AG10803 (cell line): ENCODE measurements at places on chromosomes 13 and 19.

DNA sequence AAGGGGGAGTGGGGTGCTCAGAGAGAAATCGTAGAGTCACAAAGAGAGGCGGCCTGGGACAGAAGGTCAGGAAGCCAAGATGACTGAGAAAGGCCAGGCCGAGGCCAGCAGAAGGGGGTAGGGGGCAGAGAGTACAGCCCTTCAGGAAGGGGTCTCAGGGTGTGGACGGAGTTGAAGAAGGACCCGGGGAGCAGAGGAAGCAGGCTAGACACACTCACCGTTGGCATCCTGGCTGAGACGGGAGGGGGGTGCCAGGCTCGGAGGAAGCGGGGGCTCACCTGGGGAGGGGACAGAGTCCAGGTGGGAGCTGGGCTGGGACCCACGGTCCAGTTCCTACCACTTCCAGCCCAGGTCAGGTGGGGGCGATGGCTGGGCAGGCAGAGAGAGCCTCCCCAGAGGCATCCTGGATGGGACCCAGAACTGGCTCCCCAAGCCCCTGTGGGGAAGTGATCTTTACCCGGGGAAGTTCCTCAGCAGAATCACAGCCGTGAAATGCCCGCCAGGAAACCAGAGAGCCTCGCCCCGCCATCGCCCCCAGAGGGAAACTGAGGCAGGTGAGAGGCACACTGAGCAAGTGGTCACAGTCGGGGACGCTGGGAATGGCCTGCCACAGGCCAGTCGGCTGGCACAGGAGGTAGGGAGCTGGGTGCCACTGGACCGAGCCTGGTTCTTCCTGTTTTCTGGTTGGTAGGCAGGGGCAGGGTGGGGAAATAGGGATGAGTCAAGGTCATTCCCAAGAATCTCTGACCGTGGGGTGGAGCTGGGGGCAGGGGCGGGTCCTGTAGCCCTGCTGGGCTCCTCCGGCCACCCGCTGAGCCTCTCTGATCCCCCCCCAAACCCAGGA is 1.4 kb downstream of the MATK start:
- no peak for DNase-seq

GRCh38 chr13:43661161-43661830 is 125.5 kb downstream of the ENOX1 start:
- DNase-seq = no peak

- DNase-seq = no peak
Measured at GRCh38 chr19:30695171-30695875, 323.1 kb downstream of the ZNF536 start.

GRCh38 chr19:19343762-19344161 is 23.1 kb downstream of the MAU2 start:
- no peak for DNase-seq

DNA sequence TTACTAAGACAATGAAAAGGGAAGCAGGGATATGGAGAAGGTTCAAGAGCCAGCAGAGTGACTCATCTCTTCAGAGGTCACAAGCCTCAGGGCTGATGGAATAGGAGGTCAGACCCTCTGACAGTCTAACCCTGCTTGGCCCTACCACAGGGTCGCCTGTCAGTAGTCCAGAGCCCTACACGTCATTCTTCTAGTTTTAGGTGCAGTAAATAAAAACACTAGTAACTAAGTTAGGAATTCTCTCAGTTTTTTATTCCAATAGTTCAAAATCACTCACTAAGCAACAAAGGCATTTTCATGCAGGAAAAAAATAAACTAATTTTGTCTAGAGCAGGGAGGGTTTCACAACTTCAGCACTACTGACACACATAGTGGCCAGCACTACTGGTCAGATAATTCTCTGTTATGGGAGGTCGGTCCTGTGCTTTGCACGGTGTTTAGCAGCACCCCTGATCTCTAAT is 27.2 kb downstream of the FOXO1 start:
- DNase-seq = peak; percentile 26

- no peak for DNase-seq
Measured at GRCh38 chr13:73177017-73177416, 118.2 kb downstream of the KLF5 start.

DNA sequence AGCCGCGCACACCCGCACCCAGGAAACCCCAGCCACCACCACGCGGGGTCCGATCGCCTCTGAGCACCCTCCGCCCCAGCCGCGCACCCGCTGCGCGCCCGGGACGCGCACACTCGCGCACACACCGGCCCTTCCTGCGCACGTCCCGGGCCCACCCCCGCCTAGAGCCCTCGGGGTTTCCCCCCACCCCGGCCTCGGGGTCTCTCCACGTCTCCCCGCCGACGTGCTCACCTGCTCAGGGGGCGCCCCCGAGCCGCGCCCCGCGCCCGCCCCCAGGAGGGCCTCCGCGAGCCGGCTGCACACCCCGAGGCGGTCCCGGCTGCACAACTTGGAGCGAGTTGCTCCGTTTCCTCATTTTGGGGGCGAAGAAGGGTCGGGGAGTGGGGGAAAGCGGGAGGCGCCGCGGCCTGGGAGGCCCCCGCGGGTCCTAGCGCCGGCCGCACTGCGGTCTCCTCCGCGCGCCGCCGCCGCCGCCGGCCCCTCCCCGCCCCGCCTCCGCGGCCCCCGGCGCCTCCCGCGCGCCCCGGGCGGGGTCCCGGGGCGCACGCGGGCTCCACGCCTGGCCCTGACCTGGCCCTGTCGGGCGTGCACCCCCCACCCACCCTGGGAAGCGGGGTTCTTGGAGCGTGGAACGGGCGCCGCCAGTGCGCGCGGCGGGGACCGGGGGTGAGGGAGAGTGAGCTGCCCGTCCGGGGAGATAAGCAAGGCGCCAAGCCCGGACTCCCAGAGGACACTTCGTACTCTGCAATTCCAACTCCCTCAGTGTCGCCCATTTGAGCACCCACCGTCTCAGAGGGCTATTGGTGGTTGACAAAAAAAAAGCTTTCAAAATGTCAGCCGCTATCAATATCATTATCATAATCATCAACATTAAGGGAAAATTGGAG is at the start of gene MATK:
Gene MATK (minus strand): TSS at position 444 of the 887 bp plus-strand sequence. CDS start 1,246 bp downstream, outside the sequence.
- DNase-seq = no peak

- DNase-seq = no peak
Measured at GRCh38 chr19:56986386-56986785, 133.4 kb upstream of the USP29 start.

GRCh38 chr13:88104576-88104975 is 433.4 kb downstream of the SLITRK5 start:
- no peak for DNase-seq

GRCh38 chr19:19686580-19686979 is 17.9 kb downstream of the ZNF101 start:
- DNase-seq = no peak

- no peak for DNase-seq
Measured at GRCh38 chr13:26678796-26679195, 81.8 kb downstream of the GPR12 start.

DNA sequence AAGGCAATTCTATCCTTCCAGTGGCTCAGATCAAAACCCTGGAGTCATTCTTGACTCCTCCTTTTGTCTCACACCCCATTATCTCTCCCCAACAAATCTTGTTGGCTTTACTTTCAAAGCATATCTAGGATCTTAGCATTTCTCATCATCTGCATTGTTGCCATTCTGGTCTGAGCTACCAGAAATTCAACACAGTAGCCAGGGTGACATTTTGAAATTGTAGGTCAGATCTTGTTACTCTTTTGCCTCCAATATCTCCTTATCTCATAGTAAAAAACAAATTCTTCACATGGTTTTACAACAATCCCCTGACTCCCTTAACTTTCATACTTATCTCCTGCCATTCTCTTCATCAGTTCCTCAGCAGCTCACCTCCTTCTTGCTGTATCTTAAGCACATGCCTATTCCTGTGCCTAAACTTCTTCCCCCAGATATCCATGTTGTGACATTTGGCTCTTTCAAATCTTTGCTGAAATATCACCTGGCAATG is 115.8 kb downstream of the KLF5 start:
- no peak for DNase-seq
